Effector memory CD8-positive, alpha-beta T cell (primary cell): ENCODE measurements at places on chromosomes 7 and 10.

GRCh38 chr7:113794573-113794972 is 124.2 kb downstream of the PPP1R3A start:
- no peak overlapping the region for H3K27ac ChIP-seq
- no peak for DNase-seq
- H3K4me1 ChIP-seq = no peaks in the 10 kb centered on the region
- H3K36me3 ChIP-seq = no peaks in the 10 kb centered on the region
- H3K27me3 ChIP-seq = no peaks in the 10 kb centered on the region
- no peak overlapping the region for H3K4me3 ChIP-seq

DNA sequence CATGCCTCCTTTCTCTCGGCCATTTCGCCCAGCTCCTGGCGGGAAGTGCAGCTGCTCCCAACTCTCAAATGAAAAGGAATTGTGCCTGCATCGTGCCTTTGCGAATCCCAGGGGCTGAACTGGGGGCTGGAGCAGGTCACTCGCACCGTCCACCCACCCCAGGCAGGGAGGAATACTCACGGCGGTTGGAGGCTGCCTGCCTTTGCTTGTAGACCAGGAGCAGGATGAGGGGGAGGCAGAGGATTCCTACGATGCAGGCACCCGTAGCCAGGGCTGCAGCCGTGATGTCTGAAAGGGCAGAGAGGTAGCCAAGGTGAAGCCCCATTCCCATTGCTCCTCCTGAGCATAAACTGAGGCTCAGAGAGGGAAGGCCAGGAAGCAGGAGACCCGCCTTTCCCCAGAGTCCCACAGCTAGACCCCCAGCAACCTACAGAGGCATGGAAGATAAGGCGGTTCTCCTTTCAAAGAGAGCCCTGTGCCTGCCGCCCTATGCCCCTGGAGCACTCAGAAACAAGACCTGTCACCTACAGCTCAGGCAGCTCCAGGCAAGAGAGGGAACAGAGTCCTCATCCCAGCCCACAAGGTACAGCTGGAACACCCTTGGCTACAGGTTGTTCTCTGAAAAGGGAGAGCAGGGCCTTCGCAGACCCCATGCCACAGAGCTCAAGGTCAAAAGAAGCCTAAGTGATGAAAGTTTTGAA is 18.0 kb downstream of the VSIR start:
- no peak overlapping the region for H3K4me3 ChIP-seq
- peaks cover 84% of the 10 kb centered on the region for H3K36me3 ChIP-seq
- H3K4me1 ChIP-seq = peaks cover 63% of the 10 kb centered on the region

DNA sequence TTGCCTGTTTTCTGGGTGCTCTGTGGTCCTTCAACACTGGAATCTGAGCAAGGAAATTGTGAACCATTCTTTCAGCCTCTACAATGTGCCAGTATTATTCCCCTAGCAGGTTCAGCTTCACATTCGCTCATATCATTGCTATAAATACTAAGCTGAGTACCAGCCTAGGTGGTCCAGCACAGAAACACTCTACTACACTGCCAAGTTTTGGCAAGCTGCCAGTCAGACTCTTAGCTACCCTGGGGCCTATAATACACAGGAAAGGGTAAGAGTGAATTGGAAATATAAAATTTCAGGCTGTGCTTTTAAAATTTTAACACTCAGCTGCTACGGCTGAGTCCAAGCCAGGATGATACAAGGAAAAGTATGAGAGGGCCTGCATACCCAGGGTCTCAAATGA is 49.9 kb upstream of the PPP1R3A start:
- H3K4me1 ChIP-seq = no peaks in the 10 kb centered on the region
- no peak overlapping the region for H3K4me3 ChIP-seq
- no peak for DNase-seq
- no peaks in the 10 kb centered on the region for H3K36me3 ChIP-seq
- no peak overlapping the region for H3K27ac ChIP-seq

DNA sequence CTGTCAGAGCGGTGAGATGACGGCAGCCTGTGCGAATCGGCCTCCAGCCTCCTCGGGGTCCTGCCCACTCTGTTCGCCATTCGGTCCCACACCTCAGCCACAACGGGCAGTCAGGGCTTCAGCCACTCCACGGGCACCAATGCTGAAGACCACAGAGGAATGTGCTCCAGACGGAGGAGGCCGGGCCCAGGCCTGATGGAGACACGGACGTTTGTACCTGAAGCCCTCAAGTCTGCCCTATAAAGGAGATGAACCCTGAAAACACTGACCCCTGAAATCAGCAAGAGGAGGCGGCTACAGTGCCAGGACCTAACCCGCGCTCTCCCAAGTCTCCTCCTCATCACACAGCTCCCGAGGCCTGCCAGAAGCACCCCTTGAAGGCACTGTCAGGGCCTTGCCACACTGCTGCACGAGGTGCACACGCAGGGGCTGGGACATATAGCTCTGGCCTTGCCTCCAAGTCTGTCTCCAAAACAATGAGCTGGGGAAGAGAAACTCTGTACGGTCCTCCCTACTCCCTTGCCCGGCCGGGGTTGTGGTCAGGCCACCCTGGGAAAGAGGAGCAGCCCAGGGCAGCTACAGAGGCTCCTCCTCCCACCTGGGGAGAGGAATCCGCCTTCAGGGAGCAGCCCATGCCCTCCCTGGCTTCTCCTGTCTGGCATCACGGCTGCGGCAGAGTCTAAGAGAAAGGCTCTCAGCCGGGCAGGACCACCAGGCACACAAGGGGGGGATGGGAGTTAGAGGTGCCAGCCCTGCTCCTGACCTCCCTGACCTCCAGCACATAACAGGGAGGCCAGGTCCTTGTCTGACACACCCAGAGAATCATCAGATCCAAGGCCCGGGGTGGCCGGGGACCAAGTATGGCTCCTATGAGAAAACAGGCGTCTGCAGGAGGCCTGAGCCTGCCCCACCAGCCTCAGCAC is 310.1 kb downstream of the PTPRN2 start:
- no peaks in the 10 kb centered on the region for H3K4me1 ChIP-seq
- DNase-seq = no peak
- H3K36me3 ChIP-seq = no peaks in the 10 kb centered on the region
- H3K27ac ChIP-seq = no peak overlapping the region

DNA sequence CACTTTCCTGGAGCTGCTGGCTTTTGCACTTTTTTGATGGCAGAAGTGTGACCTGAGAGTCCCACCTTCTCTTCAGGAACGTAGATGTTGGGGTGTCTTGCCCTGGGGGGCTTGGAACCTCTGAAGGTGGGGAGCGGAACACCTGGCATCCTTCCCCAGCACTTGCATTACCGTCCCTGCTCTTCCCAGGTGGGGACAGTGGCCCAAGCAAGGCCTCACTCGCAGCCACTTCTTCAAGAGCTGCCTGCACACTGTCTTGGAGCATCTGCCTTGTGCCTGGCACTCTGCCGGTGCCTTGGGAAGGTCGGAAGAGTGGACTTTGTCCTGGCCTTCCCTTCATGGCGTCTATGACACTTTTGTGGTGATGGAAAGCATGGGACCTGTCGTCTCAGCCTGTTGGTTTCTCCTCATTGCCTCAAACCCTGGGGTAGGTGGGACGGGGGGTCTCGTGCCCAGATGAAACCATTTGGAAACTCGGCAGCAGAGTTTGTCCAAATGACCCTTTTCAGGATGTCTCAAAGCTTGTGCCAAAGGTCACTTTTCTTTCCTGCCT is 31.1 kb downstream of the PFKFB3 start:
- peak overlapping the region; percentile 23 for H3K27ac ChIP-seq
- H3K4me3 ChIP-seq = no peak overlapping the region
- no peaks in the 10 kb centered on the region for H3K27me3 ChIP-seq
- H3K4me1 ChIP-seq = peaks cover 2% of the 10 kb centered on the region
- DNase-seq = no peak
- peaks cover 62% of the 10 kb centered on the region for H3K36me3 ChIP-seq

DNA sequence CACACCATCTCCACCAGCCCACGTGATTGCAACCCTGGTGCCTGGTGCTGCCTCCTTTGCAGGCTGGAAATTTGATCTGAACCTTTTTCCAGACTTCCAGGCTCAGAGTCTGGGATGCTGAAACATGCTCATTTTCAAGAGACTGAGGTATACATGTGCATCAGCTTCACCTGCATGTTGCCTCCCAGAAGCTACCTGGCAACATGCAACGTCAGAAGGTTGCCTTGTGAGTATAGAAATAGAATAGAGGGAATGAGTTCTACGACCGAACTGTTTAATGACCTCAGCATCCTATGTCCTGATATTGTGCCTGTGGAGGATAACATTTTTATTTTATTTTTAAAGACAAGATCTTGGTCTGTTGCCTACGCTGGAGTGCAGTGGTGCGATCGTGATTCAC is 1.9 kb upstream of the ZNF212 start:
- peaks cover 12% of the 10 kb centered on the region for H3K27me3 ChIP-seq
- H3K27ac ChIP-seq = no peak overlapping the region
- H3K36me3 ChIP-seq = no peaks in the 10 kb centered on the region
- peaks cover 22% of the 10 kb centered on the region for H3K4me1 ChIP-seq
- DNase-seq = no peak

DNA sequence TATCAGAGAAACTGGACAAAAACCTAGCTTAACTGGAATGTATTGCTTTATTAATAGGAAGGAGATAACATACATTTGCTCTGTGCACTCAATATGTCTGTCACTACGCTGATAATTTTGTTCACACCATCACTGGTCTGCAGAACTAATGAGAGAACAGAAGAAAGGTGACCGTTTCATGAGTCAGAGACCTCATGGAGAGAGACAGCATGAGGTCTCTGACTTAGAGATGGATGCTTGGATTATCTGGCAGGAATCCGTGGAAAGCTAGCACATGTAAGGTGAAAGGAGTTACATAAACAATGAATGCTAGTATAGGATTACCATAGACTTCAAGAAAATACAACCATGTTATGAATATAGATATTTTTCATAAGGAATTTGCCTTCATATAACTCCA is 947.3 kb downstream of the IPMK start:
- DNase-seq = no peak
- no peaks in the 10 kb centered on the region for H3K27me3 ChIP-seq
- H3K4me3 ChIP-seq = no peak overlapping the region

DNA sequence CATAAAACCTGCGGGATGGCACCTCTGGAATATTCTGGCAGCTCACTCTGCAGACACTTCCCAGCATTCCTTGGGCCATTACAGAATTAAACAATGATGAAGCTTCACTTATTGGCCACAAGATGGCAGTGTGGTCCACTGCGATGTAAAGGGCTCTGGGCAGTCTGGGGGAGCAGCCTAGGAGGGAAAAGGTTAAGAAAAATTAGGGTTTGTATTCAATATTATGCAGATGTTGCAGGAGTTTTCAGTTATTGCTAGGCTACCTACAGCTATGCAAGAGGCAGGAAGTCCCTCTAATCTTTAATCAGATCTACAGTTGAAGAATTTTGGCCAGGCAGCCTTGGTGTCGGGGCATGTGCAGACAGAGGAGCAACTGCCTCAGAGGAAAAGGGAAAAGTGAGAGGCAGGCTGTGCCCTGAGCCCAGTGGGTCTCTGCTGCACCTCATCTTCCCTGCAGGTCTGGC is 233.2 kb upstream of the PRSS1 start:
- H3K4me1 ChIP-seq = peaks cover 5% of the 10 kb centered on the region
- DNase-seq = peak; percentile 13
- no peaks in the 10 kb centered on the region for H3K36me3 ChIP-seq
- no peaks in the 10 kb centered on the region for H3K27me3 ChIP-seq

- peak overlapping the region; percentile 65 for H3K27ac ChIP-seq
- H3K4me1 ChIP-seq = peaks cover 14% of the 10 kb centered on the region
- no peak for DNase-seq
- H3K36me3 ChIP-seq = no peaks in the 10 kb centered on the region
- peaks cover 19% of the 10 kb centered on the region for H3K27me3 ChIP-seq
- peak overlapping the region; percentile 66 for H3K4me3 ChIP-seq
Measured at GRCh38 chr7:74306730-74307469, 17.7 kb downstream of the CLIP2 start.

DNA sequence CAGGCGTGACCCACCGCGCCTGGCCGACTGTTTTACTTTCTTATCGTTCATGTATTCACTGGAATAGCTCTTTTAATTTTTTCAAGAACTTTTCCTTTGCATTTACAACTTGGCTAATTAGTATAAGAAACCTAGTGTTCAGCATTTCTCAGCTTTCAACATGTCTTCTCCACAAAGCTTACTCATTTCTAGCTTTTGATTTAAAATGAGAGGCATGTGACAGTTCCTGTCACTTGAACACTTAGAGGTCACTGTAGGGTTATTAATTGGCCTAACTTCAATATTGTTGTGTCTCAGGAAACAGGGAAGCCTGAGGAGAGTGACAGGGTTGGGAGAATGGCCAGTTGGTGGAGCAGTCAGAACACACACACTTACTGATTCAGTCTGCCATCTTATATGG is 125.1 kb upstream of the GPR22 start:
- H3K4me1 ChIP-seq = peaks cover 7% of the 10 kb centered on the region
- no peak overlapping the region for H3K4me3 ChIP-seq
- no peaks in the 10 kb centered on the region for H3K36me3 ChIP-seq
- no peak overlapping the region for H3K27ac ChIP-seq

DNA sequence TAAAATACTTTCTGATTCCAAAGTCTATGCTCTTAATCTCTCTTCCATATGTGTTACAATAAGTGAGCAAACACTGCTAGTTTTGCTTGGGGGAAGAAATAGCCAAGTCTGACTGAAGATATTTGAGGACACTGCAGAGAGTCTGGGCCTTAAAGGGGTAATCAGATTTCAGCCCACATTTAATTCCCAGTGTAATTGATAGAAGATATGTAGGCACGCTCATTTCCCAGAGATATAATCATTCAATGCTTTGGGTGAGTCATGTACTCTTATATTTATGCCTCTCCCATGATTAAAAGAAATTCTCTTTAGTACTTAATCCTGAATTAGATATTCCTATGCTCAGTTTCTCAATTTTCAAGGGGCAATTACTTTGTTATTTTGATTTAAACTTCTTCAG is 178.1 kb upstream of the POM121L12 start:
- no peaks in the 10 kb centered on the region for H3K4me1 ChIP-seq
- H3K27me3 ChIP-seq = no peaks in the 10 kb centered on the region
- no peak overlapping the region for H3K4me3 ChIP-seq
- DNase-seq = no peak
- H3K27ac ChIP-seq = no peak overlapping the region

DNA sequence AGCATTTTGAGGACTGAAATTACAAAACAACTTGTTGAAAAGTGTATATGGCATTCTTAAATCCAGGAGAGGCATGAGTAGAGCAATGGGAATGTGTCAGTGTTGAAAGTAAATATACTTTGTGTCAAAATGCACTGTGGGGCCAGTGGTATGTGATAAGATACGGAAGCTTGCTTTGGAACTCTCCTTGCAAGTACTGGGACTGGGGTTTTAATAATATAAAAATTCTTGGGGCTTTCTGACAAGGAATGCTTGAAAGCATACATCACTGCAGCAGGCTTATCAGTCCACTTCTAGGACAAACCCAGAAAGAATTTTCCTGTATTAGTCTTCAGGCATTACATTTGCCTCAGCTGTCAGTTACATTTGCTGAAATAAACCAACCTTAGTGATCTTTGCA is 472.8 kb upstream of the FZD8 start:
- H3K4me1 ChIP-seq = no peaks in the 10 kb centered on the region
- DNase-seq = no peak
- H3K36me3 ChIP-seq = no peaks in the 10 kb centered on the region
- no peaks in the 10 kb centered on the region for H3K27me3 ChIP-seq
- H3K27ac ChIP-seq = no peak overlapping the region

GRCh38 chr7:159317294-159317693 is 172.6 kb upstream of the VIPR2 start:
- no peaks in the 10 kb centered on the region for H3K27me3 ChIP-seq
- H3K4me1 ChIP-seq = no peaks in the 10 kb centered on the region
- no peak overlapping the region for H3K4me3 ChIP-seq
